ENCODE measurements at places on chromosomes 6 and 20.
A peak's percentile ranks its signal among the peaks of the same experiment; 100 is the strongest.

- DNase-seq, result no peak
Measured at GRCh38 chr20:560680-561079, 17.1 kb upstream of the CSNK2A1 start.

DNA sequence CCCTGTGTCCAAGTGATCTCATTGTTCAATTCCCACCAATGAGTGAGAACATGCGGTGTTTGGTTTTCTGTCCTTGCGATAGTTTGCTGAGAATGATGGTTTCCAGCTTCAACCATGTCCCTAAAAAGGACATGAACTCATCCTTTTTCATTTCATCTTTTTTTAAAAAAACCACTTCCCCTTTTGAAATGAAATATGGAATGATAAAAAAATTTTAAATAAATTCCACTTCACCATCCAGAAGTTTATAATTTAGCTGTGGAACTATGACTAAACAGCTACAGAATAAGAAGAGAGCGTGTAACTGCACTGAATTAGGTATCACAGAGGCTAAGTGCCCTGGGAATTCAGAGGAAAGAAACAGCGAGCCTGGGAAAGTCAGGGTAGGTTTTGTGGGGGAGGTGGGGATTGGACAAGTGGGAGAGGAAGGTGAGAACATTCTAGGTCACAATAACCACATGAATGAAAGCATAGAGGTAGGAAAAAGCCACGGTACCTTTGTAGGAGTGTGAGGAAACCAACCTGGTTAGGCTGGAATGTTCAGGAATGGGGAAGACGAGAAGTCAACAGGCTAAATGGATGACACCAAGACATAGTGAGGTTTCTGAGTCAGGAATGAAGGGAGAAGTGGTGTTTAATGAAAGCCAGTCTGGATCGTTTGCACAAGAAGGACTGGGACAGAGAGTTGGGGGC is 11.0 kb downstream of the TRIM10 start:
- DNase-seq, result no peak

GRCh38 chr6:111722179-111722731 is 116.6 kb upstream of the TRAF3IP2 start:
- peak; percentile 81 for DNase-seq

DNA sequence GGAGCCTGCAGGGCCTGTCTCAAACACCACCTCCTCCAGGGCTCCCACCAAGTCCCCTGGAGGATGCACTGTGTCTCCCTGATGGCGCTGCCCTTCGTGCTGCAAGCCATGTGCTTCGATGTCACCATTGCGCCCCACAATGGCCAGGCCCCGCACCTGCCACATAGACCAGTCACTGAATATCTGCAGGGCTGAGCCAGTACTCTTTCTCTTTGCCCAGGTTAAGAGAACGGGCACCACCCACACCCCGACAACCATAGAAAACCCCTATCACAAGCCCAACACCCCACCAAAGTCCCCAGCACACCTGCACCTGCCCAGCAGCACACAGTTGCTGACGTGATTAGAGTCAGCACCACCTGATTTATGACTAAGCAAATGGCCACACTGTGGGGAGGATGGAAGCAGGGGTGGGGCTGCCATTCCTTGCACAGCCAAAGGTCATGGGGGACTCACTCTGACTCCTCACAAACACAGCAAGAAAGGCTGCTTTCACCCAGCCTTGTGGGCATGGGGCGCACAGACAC is 104.3 kb downstream of the SLC23A2 start:
- no peak for DNase-seq

DNA sequence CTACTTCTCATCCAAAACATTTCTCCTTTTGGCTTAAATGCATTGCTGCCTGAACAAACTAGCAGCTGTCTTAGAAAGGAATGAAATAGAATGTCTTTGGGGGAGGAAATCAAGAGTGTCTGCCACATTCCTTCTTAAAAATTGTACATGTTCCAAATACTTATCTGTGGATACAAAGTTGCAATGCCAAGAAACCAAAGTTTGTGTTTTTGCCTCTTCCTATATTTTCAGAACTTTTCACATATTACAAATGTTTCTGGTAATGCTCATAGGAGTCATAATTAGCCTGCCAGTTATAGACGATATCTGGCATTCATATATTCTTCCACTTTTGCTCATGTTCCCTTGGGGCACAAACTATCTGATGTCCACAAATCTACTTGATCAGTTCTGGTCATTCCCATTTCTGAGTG is 165.5 kb upstream of the BMP5 start:
- DNase-seq, result no peak

GRCh38 chr6:53792973-53793317 is 1.9 kb upstream of the LRRC1 start:
- DNase-seq, result no peak

DNA sequence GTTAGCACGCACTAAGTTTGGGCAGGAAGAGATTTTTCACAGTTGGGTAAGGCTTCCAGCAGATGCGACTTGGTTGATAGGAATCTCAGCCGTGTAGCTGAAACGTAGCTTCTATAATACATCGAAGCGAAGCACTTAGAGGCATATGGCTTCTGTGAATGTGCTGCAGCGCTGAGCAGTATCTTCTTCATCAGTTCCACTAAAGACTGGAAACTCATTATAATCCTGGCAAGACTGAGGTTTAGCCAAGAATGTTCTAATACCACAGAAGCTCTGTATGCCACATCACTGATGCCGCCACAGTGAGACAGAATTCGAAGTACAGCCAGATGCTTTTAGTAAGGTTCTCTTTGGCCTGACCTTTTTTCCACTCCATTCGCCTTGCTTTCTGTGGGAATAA is 680.2 kb upstream of the AGPAT4 start:
- DNase-seq, result no peak

GRCh38 chr6:43785220-43785752 is 15.3 kb downstream of the VEGFA start:
- DNase-seq, result no peak

DNA sequence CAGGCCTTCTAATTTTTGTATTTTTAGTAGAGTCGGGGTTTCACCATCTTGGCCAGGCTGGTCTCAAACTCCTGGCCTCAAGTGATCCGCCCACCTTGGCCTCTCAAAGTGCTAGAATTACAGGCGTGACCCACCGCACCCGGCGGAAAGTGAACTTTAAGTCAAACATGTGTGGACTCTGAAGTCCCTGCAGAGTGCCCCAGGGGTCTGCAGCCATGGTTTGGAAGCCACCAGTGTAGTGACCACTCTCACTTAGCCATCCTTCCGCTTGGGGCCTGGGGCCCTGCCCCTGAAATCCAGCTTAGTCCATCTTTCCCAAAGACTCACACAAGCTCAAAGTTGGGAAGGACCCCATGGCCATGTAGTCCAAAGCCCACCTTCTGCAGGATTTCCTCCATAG is 164.5 kb downstream of the GRM4 start:
- DNase-seq, result no peak

- no peak for DNase-seq
Measured at GRCh38 chr6:92559003-92559402, 860.4 kb downstream of the EPHA7 start.

- no peak for DNase-seq
Measured at GRCh38 chr20:8260837-8261251, 128.8 kb downstream of the PLCB1 start.

All from AG09319 (cell line).